Stimulated activated CD8-positive, alpha-beta memory T cell treated with anti-CD3 and anti-CD28 coated beads, Interleukin-15, amount 100 ng/mL, for 1 hour (primary cell): ENCODE measurements at places on chromosomes 2 and 18.

DNA sequence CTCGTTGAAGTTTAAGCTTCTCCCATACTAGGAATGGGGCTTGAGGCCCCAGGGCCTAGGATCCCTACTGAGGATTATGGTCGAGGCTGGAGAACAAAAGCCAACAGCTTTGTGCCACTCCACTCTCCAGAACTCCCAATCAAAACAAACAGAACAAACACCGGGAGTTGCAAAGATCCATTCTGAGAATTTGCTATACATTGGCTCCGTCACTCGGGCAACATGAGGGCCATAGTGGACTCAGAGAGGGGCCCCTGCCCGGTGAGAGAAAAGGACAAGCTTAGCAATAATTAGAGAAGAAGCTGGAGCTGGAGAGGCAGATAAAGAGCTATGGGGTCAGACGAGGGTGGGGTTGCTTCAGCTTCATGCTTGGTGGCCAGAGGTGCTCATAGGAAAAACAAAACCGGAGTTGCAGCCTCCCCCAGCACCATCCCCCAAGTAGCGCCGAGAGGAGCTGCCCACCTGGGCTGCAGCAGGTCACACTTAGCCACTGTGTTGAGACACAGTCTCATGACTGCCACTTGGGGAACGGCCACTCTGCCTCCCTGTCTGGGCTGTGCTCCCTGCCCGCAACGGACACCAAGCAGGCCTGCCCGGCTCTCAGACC is 142.3 kb upstream of the HAAO start:
- DNase-seq, result no peak

- DNase-seq, result no peak
These were observed 52.4 kb downstream of the LIMS1 start for GRCh38 chr2:108586631-108587030.

GRCh38 chr2:25385910-25386309 is 44.2 kb upstream of the DNMT3A start:
- DNase-seq, result no peak

DNA sequence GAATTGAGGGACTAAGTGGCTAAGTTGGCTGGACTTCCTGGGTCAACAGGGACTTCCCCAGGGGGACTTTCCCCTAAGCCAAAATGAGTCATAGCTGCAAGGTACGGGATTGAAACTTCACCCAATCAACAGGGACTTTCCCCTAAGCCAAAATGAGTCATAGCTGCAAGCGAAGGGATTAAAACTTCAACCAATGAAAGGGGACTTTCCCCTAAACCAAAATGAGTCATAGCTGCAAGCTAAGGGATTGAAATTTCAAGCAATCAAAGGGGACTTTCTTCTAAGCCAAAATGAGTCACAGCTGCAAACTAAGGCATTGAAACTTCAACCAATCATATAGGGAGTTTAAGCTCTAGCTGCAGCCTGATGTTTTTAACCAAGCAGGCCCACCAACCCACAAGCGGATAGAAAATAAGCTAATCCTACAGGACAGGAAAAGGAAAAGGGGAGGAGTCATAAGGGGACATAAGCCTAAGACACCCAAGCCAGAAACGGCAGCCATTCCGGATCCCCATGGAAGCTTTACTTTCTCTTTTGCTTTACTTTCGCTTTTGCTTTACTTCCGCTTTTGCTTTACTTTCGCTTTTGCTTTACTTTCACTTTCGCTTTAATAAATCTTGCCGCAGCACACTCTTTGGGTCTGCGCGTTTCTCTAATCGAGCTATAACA is 1375.4 kb upstream of the CELF4 start:
- peak; percentile 9 for DNase-seq

DNA sequence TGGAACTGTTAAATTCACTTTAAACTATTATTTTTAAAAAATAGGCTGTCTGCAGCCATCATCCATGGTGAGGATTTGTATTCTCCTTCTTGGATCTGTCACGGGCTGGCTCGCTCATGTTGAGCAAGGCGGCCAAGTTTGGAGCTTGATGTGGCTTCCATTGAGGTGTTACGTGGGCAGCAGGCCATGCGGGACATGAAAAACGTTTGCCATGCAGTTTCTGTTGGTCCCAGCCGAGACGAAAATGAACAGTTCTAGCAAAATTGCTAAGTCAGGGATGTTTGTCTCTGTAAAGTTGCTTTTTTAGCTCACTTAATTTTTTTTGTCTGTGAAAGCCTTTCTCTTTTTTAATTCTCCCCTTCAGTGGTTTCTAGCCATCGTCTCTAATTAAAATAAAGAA is 70.2 kb upstream of the MGAT5 start:
- DNase-seq, result no peak

DNA sequence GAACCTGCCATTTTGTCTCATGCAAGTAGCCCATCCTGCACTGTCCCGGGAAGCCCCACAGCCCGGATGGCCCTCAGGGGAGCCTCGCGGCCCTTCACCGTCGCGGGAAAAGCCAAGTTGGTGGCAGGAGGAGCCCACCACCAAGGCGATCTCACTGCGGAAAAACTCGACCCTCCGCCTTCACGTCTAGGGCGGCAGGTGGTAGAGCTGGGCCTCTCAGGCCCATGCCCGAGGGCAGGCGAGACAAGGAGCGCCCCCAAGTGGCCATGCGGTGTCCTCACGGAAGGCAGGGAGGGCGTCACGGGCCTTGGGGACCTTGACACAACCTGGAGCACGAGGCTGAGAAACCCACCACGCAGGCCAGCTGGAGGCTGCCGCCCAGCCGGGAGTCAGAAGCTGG is 34.8 kb upstream of the SKA1 start:
- DNase-seq, result no peak

DNA sequence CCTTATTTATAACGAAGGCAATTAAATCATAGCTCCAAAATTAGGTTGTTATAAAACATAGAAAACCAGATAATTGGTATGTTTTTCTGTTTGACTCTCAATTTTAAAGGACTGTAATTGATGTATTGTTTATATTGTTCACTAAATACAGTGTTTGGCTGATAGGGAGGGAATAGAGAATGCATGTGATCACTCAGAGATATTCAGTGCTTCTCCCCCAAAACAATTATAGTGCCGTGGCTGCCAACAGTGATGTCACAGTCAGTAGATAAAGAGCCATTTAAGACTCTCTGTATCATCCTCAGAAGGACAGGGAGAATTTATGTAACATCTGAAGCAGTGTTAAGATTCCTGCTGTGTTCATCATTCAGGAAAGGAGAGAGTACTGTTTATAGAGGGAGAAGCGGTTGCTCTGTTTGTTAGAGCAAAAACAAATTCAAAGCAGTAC is 69.6 kb downstream of the PHLPP1 start:
- DNase-seq, result no peak

GRCh38 chr2:55482186-55482884 is 37.2 kb upstream of the CFAP36 start:
- no peak for DNase-seq

DNA sequence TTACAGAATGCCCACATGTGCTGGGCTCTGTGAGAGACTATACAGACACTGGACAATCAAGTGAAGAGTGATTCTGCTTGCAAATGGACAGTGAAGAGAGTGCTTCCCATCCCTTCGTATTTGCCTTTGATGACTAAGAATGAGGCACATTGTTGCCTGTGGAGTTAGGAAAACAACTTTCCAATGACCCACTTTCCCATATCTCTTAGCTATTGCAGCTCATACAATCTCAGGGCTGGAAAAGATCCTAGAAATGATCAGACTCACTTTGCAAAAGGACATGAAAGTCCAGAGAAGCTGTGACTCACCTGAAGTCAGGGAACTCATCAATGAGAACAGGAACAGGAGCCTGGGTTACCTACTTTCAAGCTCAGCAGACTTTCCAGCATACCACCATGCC is 440.5 kb upstream of the TCF4 start:
- no peak for DNase-seq

GRCh38 chr18:48302736-48303135 is 106.4 kb downstream of the ZBTB7C start:
- DNase-seq, result no peak

- DNase-seq, result no peak
These were observed 146.0 kb upstream of the SOX11 start for GRCh38 chr2:5546181-5546580.

DNA sequence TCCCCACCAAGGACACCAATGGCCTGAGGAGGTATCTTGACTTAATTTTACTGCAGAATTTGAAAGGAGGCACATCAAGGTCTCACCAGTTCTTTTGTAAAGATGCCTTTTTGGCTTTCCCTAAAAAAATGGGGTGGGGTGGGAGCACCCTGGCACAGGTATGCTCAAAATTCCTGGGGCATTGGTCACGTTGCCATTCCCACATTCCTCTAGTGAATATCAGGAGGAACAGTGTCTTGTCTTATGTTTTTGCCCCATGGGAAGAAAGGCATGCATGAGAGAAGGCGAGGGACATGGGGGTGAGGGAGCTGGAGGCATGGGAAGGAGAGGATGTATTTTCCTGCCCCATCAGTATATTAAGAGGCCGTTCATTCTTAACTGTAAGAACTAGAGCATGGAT is 275.3 kb downstream of the CMPK2 start:
- no peak for DNase-seq
